ENCODE measurements at places on chromosomes 7 and 10.

DNA sequence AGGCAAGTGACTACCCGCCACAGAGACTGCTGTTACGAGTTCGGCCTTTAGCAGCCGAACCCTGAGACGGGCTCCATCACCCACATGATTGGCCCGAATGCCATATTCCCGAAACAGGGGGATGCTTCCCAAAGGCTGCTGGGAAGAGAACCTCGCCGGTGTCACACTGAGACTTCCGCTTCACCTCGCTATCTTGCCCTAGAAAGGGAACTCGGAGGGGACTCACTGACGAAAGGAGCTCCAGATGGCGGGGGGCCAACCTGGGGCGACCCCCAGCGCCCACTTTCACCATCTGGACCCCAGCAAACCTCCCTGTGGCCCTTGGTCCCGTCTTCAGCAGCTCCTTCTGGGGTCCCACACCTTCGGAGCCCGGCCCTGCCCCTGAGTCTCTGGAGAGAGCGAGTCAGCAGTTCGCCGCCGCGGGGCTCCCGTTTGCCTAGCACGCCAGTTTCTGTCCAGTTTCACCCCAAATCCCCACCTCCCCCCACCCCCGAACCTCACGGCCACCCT, 529 bp downstream of the HPS1 start:
- DNase-seq, result no peak

DNA sequence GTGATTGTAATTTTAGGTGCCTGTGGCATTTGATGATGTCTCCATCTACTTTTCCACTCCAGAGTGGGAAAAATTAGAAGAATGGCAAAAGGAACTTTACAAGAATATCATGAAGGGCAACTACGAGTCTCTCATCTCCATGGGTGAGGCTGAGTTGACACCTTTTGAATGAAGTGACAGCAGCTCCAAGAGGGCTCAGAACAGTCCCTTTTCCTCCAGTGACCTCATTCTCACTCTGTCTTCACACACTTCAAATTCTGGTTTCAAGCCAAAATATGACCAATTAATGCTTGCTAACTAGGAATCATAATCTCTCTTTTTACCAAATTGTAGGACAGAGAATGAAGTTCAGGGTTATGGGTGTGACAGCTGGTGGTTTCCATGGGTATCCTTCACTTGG, 18.9 kb downstream of the ZNF398 start:
- DNase-seq, result no peak

- no peak for DNase-seq
These were observed 35.6 kb downstream of the ANKMY2 start for GRCh38 chr7:16609842-16610450.

- no peak for DNase-seq
These were observed 345.7 kb downstream of the GLRX3 start for GRCh38 chr10:130481936-130482335.

- no peak for DNase-seq
These were observed 105.5 kb upstream of the MKLN1 start for GRCh38 chr7:131222171-131222570.

DNA sequence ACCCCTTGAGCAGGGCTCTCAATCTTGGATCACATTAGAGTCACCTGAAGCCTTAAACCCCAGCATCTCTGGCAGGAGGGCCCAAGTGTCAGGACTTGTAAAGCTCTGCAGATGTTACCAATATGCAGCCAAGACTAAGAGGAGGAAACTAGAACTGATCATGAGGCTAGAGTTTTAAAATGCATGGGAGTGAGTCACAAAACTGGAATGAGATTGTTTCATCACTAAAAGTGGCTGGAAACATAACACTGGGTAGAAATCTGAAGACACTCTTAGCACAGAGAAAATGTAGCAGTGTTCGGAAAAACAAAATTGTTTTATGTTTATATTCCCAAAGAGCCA, 63.3 kb upstream of the GHITM start:
- DNase-seq, result no peak
